ENCODE measurements at places on chromosomes 2 and 18.
A peak's percentile ranks its signal among the peaks of the same experiment; 100 is the strongest.

DNA sequence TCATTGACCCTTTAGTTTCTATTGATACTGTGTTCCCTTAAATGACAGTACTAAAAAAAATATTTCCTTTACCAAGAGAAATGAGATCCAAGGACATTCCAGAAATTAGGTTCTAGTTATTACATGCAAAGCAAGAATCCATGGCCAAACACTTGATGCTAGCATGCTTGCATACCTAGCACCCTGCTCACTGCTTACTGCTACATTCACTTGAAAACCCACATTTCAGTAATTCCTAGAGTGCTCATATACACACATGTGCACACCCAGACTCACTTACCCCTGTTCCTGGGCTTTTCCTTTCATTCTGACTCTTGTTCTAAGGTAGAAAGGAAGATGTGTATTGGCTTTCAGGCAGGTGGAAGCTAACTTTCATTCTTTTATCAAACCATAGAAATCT, 395.9 kb downstream of the THSD7B start:
- no peak for DNase-seq

DNA sequence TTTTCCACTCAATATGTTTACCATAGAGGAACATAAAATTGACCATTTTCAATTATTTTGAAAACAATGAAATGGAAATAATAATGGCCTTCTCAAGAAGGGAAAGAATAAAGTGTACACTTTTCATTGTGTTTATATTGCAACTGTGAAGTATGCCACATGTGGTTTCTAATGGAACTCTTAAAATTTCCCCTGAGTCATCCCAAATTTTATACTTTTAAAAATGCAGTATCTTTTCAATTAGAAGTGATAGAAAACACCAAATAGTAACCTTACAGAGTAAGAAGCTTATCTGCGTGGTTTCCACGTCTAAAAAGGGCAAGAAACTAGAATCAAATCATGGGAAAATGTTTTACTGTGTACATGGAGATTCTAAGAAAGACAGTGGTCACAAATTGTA, 70.0 kb downstream of the SCG2 start:
- DNase-seq = no peak

GRCh38 chr2:86466306-86466705, 25.1 kb downstream of the KDM3A start:
- no peak for DNase-seq

GRCh38 chr2:188345426-188345825, 53.8 kb downstream of the GULP1 start:
- no peak for DNase-seq

DNA sequence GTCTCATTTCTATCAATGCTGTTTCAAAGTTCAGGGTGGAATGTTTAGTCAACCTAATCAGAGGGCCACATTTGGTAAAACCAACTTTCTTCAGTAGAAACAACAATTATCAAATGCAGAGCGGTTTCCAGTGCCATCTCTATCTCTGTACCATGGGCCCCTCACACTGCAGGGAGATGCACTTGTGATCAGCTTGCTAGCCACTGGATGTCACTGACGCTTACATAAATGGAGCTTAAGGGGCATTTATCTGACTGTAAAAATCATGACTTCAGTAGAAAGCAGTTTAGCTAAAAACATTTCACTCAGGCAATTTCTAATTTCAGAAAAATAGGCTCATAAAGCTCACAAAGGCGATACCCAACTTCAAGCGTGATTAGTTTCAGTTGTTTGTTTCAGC, 678.0 kb downstream of the ZEB2 start:
- DNase-seq = no peak

DNA sequence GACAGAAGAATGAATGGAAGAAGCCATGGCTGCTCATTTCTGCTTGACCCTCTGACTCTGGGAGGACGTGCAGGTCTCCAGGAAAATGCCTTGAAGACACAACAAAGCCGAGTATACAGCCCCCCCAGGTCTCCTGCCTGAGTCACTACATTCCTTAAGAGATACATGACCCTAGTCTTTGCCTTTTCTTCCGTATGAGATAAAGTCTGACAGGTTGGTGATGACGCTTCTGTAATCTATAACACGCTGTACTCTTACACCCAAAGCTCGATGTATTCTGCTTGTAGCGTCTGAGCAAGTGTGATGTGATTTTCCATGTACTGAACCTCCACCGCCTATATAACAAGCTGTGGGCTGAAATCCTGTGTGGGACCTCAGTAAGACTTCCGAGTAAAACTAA, 77.3 kb downstream of the KCTD1 start:
- DNase-seq = no peak

GRCh38 chr2:157158111-157158510, 99.4 kb upstream of the GALNT5 start:
- no peak for DNase-seq

DNA sequence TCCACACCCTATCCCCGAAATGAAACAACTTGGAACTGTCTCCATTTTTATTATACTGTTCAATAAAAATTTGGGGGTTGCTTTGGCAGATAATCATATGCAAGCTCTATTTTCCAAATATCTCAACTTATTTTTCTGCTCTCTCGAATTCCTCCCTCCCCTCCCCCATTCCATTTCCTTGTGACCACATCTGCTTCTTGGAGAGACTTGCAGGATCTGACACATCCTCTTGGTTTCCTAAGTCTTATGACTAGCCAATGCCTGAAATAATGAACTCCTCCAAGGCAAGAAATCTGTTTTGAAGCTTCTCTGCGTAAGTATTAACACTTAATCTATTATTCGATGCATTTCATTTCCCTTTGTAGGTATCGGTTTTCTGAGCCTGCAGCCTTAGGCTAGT, 16.1 kb downstream of the TGIF1 start:
- DNase-seq = no peak

- DNase-seq = no peak
Measured at GRCh38 chr2:25417715-25418369, 76.1 kb upstream of the DNMT3A start.

DNA sequence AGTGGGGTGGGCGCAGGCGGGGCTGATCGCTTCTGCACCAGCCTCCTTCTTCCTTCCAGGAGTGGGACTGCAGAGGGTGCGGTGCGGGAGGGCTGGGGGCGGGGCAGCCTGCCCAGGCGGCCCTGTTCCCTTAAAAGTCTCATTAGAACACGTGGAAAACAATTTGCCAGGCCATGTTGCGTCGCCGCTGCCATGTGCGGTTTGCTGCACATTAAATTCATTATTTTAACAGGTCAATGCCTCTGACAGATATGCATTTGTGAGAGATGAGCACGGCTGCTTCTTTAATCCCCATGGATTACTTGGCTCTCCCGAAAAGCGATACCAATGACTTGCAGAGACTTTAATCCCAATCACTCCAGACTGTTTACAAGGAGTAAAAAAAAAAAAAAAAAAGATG, 139.0 kb downstream of the CELF4 start:
- no peak for DNase-seq

- DNase-seq = no peak
Measured at GRCh38 chr18:10767658-10768057, 241.8 kb downstream of the NAPG start.

DNA sequence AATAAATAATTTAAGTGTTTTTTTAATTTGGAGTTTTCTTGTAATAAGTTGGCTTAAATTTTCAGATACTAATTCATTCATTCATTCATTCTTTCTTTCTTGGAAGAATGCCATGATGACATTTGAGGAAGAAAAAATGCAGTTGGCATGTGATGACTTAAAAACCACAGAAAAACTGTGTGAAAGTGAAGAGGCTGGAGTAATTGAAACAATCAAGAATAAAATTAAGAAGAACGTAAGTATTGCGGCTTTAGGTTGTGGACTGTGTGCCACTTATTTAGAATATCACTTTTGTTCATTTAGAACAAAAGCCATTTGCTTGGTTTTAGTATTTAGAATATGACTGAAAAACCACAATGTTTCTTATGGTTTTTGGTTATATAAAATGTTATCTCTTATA, 51.4 kb downstream of the TTC39C start:
- no peak for DNase-seq

GRCh38 chr18:59268721-59269562, 4.3 kb downstream of the RAX start:
- peak; percentile 65 for DNase-seq

DNA sequence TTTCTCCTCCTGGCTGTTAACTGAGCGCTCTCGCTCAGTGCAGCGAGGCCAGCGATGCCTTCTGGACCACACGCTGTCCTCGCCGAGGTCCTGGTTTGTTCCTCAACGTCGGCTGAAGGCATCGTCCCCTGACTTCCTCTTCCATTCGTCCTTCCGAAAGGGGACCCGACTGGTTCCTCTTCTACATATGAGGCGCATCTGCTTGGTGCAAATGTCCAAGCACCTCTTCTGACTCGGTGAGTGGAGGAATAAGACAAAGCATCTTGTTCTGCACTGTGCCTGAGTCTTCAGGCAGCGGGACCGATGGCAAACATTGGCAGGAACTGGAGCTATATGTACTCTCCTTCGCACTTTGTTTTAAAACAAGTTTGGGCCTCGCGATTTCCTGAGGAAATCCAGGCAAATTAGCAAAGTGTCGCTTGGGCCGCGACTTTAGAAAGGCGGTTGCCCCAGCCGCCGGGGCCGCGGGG, 621 bp upstream of the KCNS3 start:
- no peak for DNase-seq

- no peak for DNase-seq
Measured at GRCh38 chr2:70639841-70640436, 86.3 kb upstream of the TGFA start.

DNA sequence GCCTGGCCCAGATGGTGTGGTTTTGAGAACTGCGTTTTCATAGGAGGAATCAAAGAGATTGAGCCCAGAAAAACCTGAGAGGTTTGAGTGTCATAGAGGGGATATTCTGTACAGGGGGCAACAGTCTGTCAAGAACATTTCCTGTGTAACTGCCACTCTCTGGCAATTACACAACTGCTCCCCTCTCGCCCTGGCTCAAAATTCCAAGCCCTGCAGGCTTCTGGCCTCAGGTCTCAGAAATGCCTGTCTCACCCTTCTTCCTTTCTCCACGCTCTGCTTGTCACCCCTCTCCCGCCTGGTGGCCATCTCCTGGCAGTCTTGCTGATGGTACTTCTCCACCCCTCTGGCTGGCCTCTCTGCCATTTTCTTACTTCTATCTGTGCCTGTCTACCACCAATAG, 4.0 kb downstream of the VAMP5 start:
- DNase-seq = no peak

- DNase-seq = peak; percentile 25
Measured at GRCh38 chr2:237859533-237860272, at the start of gene RAMP1. Gene RAMP1 (plus strand): TSS chr2:237859623. CDS start chr2:237859676, 53 bp downstream.

GRCh38 chr2:202084265-202084664, 11.2 kb downstream of the KIAA2012 start:
- DNase-seq = no peak

DNA sequence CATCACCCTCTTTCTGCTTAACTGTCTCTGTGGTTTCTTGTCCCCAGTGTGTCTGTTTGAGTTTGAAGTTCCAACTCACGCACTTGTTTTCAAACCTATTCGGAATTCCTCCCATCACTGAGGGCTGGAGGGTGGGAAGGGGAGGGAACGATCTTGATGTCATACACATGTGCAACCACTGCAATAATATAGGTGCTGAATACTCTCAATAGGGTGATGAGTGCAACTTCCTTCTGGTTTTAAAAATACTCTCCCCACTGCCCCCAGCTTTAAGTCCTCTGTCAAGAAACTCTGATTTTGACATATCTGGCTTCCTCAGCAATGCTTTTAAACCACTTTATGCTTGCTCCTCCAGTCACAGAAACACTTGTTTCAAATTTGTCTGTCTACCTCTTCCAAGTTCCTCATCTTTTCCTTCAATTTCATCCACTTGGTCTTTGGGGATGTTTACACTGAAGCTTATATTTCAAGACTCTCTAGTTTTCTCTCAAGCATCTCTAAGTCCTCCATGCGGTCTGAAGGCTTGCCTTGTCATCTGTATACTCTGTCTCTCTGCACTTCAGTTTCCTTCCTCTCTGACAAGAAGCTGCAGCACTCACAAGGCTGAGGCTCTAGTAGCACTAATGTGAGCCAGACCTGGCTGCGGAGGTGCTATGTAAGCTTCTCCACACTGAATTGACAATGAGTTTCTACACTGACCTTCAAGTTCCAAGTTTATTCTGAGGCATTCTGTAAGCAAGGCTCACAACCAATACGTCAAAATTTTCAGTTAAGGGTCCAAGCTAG, 422.3 kb downstream of the ZEB2 start:
- no peak for DNase-seq

DNA sequence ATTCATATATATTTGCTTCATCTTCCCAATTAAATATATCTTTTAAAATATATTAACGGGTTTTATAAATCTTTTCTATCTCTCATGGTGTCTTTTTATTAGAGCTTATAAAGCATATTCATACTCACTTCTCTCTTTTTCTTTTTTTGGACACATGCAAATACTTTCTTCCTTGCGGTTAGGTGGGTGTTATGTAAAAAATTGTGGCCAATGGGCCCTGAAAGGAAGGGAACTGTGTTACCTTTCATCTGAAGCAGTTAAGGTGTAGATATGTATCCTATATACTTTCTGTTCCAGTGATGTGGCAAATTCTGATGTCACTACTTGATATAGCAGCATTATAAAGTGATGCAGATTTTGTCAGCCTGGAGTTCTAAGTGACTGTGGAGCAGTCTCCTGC, 714.5 kb downstream of the PLCL1 start:
- DNase-seq = no peak

DNA sequence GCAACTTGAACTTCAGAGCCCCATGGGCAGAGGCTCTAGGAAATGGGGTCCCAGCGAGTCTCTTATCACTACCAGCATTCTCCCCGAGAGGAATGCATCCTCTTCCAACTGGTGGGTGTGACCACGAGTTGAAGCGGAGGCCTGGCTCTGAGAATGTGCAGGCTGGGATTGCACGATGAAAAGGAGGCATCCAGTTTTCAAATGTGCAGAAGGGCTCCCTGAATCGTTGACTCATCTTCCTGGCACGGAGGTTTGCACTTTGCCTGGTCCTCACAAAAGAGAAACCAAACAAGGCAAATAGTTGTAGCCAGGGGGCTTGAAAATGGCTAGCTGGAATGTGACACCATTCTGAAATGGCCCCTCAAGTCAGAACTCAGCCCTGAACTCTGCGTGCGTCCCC, 216.7 kb downstream of the GLI2 start:
- no peak for DNase-seq

DNA sequence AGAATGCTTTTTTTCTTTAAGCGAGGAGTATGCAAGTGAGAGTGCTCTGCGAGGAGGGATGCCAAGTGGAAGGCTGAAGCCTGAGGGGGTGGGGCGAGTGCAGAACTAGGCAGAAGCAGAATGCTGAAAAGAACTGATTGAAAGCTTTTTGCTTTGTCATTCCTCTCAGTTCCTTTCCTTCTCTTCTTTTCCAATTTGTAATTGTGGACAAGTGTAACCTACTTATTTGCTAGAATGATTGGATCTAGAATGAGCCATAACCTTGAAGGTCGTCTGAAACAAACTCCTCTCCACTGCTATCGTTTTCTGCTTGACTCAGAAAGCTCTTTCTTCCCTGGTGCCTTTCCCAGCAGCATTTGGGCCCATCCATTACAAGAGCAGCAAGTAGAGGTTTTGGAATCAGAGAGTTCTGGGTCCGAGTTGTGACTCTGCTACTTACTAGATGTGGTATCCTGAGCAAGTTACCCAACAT, 115.3 kb downstream of the METTL8 start:
- peak; percentile 75 for DNase-seq

- DNase-seq = no peak
Measured at GRCh38 chr2:59297816-59298215, 1056.7 kb upstream of the FANCL start.

- no peak for DNase-seq
Measured at GRCh38 chr2:122451040-122451439, 695.6 kb downstream of the TSN start.

GRCh38 chr2:216146573-216146972, 37.4 kb downstream of the XRCC5 start:
- DNase-seq = no peak

- no peak for DNase-seq
Measured at GRCh38 chr18:28138816-28139215, 38.1 kb downstream of the CDH2 start.

GRCh38 chr2:134372141-134372540, 118.3 kb downstream of the MGAT5 start:
- DNase-seq = no peak

All from right hindlimb (tissue), 1 donor.